ENCODE measurements at places on chromosomes 12 and 14.

DNA sequence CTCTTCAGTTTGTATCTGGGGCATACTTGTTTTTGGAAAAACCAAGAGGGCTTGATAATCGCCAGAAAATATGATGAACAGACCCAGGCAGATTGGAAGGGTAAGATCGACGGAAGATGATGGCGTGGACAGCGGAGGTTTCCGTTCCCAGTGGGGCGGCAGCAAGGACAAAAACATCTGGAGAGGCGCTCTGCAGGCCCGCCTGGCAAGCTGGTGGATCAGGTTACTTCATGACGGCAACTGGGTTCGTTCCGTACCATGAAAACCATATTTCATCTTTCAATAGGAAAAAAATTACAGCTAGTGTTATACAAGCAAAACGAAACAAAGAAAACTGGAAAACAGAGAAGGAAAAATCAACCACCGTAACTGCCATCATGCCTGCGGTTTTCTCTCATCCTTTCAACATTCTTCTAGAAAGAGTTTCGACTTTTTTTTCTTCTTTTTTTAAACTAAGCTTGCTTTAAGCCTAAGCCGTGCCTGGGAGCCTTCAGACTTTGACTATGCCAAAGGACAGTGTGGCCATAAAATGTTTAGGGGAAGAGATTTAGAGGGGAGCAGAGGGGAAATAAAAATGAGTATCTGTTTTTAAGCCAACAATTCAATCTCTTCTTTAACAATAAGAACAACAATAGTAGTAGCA is 210.5 kb downstream of the FOXN3 start:
- DNase-seq: no peak

DNA sequence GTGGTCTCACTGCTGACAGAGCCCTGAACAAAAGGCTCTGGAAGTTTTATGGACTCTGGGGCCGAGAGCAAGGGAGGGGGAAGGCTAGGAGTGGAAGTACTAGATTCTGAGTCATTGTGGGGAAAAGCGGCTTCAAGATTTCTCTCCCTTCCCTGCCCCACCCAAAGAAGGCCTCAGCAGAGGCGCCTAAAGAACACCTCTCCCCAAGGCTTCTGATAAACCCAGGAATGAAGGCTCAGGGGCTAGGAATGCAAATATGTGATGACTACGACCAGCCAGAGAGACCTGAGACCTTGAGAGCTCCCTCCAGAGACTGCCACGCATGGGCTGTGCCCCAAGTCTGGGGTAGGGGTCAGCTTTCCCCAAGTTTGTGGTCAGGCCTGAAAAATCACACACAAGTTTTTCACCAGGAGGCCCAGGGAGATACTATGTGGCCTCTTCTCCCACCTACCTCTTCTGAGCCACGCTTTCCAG is 130.7 kb upstream of the HIF1A start:
- DNase-seq: no peak

- DNase-seq: no peak
Measured at GRCh38 chr14:102440392-102440791, 69.2 kb downstream of the ANKRD9 start.

DNA sequence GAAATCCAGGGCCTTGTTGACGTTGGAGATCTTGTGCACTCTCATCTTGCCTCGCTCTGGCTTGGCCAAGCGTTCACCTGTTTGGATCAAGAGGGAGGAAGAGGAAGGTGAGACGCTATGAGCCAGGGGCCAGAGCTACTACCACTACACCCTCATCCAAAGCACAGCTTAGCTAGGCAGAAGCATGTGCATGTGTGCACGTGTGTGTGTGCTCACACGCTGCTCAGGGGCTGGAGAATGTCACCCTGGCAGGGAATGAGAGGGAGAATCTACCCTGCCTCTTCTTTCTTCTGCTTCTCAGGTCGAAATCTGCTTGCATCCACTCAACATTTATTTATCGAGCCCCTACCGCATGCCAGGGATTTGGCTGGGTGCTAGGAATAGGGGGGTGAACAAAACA is 58.1 kb downstream of the ACTN1 start:
- no peak for DNase-seq

DNA sequence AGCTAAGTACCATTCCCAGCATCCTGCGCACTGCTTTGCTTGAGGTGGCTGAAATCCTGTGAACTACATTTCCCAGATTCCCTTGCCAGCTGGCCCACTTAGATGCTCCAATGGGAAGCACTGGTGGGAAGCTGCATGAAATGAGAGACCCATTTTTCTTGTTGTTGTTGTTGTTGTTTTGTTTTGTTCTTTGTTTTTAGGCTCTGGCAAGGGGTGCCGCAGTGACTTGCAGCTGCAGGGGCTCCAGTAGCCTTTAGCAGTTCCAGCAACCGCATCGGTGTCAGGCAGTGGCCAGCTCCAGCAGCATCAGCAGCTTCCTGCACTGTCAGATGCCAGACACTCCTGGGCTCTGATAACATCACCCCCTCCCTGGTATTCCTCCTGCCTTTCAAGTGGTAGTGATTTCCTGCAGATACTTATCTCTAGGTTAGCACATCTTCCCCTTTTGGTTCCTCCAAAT is 8.8 kb upstream of the EGLN3 start:
- no peak for DNase-seq

DNA sequence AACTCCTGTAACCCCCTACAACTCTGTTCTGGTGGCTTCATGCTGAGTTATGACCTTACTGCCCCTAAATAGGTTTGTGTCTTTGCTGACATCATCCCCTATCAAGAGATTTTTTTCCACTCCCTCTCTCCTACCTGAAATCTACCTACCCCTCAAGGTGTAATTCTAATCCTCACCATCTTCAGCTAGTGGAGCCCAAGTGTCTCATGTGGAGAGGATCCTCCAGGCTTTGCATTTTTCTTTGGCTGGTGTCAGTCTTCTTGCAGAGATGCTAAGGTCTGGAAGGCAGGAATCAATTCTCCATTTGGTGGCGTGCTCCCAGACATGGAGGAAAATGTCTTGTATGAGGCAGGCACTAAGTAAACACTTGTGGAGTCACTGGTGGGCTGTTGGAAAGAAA is 74.8 kb upstream of the PRMT8 start:
- no peak for DNase-seq

GRCh38 chr12:28750946-28751685 is 398.0 kb upstream of the FAR2 start:
- no peak for DNase-seq

DNA sequence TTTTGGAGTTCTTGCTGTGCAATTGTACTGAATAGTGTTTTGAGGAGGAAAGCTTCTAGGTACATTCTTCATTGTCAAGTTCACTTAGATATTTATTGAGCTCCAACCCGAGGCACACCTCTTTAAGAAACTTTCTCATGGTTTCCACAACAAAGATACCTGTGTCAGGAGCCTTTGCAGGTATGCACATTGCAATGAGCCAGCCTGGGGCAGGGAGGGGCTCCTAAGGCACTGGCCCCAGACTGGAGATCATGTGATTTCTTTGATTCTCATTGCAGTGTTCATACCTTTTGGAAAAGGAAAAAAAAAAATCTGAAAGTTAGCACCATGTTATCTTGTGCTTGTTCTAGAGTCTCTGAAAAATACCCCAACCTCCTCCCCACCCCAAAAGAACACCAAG is 80.3 kb downstream of the PRMT8 start:
- DNase-seq: no peak

GRCh38 chr12:19506497-19506896 is 67.2 kb downstream of the AEBP2 start:
- no peak for DNase-seq
